Stimulated activated naive CD4-positive, alpha-beta T cell (primary cell): ENCODE measurements at places on chromosomes 16 and 17.

- no peak for DNase-seq
Observed at GRCh38 chr17:6098823-6099180, 28.6 kb downstream of the WSCD1 start.

DNA sequence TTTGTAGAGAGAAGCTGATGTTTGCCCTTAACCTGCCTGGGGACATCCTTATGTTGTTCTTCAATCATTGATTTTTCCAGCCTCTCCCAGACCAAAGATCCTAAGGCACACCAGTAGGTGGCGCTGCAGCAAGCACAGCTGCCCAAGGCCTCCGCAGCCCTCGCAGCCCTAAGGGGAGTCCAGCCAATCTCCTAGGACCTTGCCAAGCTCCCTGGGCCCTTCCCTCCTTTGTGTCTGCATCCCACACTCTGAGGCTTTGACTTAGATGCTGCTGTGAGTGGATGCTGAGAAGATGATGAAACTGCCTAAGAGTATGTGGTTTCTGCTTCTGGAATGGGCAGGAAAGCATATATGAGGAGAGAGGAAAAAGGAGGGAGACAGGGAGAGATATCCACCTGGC, 47.1 kb downstream of the SPACA3 start:
- DNase-seq = no peak

- DNase-seq = no peak
Observed at GRCh38 chr17:1918346-1919162, 88.7 kb downstream of the RPA1 start.

GRCh38 chr17:49013311-49014213, 16.4 kb downstream of the IGF2BP1 start:
- DNase-seq = no peak

DNA sequence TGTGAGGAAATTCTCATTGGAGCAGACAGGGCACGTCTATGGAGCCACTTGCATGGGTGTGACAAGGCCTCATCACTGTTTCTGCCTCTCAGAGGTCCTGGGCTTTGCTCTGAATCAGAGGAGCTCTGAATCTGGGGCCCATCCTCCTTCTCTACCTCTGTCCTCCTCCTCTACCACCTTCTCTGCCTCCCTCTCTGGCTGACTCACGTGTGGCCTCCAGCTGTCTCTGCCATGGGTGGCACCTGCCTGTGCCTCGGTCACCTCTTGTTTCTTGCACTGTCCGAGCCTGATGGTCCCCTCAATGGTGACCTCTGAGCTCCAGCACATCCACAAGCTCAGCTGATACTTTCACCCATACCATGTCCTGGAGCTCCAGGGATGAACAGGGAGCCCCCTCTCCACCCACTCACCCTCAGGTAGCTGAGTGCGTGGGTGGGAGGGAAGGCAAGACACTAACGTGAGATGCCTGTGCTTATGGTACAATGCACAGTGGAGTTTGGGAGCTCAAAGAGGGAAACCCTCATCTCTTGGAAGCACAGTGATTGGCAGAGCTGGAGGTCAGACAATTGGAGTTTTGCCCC, 116.4 kb upstream of the CRHR1 start:
- DNase-seq = no peak

GRCh38 chr17:7393613-7394451, 493 bp downstream of the PLSCR3 start:
- DNase-seq = peak; percentile 79

DNA sequence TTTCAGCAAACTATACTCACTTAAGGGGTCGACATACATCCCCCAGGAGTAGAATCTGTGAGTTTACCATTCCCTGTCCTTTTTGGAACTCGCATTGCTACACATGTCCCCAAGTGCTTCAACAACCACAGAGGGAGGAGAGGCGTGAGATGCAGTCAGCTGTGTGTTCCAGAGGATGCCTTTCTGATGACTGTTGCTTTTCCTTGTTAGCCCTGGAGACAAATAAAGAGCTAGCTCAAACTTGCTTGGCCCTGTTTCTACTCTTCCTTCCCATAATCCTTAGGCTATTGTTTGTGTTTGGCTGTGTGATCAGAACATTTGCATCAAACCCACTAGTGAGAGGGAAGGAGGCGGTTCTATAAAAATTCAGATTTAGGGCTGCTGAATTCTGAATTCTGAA, 264.0 kb downstream of the ENGASE start:
- no peak for DNase-seq

DNA sequence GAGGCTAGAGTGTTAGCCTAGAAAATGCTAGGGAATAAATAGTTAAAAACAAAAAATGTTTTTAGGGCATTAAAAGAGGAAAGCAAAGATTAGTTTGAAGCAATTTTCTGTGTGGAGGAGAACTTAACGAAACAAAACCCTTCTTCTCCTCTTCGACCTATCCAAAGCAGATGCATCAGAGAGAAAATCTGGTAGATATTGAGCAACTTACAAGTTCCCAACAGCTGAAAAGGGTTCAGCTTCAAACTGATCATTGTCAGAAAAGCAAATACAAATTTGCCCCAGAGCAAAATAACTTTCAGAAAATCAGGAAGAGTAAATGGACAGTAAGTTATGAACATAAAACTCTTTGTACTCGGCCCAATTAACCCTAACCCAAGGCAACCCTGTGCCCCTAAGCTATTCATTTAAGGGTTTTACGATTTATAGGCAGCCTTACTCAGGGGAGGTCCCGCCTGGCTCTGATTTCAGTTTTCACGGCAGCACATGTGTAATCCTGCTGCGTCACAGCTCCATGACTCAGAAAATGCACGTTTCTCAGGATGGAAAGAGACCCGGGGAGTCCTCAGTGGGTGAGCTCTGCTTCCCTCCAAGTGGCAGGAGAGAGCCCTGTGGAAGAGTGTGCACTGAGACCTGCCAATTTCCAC, 405.7 kb upstream of the SALL1 start:
- no peak for DNase-seq

- no peak for DNase-seq
Observed at GRCh38 chr17:37848690-37849616, 75.3 kb upstream of the TBC1D3K start.

DNA sequence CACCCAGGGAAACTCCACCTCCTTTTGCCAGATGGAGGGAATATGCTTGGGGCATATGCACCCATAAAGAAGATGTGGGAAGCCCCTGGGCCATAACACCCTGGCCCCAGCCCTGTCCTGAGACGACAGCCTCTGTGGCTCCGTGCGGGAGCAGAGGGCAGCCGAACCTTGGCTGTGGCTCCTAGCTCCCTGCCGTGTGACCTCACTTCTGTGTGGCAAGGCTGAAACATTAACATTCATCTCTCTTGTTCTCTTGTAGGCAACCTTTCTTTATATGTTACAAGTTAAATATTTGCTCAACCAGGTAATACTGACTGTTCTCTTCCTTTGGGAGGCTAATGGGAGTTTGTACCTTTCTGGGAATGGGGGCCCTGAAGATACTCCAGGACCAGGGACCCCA, 17.5 kb downstream of the SLC47A1 start:
- no peak for DNase-seq

DNA sequence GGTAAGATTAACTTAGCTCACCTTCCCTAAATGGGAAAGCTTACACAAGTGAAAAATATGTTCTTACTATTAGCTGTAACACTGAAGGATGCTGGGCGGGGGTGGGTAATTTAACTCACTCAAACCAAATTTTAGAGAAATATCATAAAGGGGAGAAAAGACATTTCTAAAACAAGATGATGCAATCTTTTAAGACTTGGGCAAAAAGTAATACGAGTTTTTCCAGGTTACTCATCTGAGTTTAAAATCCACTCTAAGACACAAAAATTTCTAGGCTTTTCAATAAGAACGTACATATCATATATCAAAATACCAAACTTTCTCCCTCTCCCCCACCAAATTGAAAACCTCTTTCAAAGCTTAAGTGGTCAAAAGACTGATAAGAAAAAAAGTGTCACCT, 228.8 kb downstream of the CEP112 start:
- no peak for DNase-seq

- DNase-seq = no peak
Observed at GRCh38 chr17:15269780-15270089, 4.6 kb upstream of the PMP22 start.

DNA sequence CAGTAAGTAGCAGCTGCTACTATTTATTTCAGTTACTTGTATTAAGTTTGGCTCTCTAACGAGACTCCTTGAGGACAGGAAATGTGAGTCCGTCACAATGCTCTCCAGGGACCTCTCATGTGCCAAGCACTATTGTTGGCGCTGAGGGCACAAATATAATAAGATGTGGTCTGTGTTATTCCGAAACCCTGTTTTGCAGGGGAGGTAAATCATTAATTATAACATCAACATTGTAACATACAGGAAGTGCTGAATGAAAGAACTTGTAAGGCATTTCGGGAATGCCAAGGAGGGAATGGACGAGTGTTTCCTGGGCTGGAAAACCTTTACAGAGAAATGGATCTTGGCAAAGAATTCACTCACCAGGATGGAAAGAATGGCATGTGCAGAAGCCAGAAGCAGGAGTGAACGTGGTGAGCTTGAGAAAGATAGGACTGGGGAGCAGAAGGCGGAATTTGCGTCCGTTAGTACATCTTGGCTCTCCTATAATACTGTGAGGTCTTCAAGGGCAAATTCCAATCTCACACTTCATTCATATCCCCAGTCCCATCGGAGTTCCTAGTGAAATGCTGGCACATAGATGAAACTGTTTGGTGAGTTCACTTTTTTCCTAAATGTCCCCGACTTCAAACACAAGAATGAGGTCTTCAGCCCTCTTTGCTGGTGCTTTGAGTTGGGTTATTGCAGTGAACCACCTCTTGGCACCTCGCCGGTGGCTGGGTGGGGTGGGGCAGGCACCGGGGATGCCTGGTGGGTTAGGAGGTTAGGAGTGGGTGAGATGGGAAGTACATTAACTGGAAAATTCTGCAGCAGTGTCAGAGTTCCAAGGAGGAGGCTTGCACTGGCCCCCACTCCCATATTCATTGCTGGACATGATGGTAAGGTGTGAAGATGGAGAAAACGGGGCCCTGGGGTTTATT, 11.5 kb downstream of the TAC4 start:
- DNase-seq = no peak

DNA sequence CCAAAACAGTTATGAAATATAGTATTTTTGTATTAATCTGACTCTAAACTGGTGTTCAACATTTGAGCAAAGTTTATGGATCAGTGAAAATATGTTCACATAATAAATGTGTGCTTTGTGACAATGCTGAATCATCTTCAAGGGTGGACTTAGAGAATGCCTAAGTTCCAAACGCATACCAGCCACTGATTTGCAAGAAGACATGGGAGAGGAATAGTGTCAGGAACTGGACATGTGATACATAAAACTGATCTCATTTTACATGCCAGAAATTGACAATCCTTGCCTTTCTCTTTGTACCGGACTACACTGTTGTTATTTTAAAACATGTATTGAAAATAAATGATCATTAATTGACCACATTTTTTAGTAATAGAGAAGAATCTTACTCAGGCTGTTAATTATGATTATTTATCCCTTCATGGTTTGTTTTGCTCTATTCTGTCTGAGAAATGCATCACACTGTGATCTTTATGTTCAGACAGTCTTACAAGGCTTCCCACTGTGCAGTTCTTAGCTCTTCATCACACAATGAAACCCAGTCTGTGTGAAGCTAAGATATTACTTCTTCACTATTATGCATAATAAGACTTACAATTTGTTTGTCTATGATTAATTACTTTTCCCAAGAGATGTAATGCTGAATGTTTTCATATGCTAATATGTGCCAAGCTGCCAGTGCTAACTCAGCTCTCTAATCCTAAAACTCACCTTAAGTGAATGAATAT, 1180.6 kb upstream of the CDH8 start:
- no peak for DNase-seq
